ENCODE measurements at places on chromosomes 7 and 10.

DNA sequence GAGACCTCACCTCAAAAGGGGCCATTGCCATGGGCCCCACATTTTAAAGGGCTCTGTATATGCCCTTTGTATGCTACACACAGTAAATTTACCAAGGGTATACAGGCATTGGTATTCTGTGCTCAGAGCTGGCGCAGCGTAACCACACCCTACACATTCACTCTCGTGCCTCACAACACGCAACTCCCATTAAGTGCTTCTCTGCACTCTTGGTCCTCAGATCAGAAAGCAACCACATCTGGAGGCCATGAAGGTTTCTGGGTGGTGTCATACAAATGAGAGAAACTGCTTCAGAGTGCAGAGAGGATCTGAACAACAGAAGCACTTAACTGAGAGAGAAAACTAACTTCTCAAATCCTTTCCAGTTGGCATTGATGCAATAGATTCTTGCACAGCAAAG, 9.4 kb upstream of the CACUL1 start:
- peak; percentile 22 for DNase-seq

- DNase-seq = no peak
Measured at GRCh38 chr10:83801983-83802382, 337.3 kb upstream of the GHITM start.

DNA sequence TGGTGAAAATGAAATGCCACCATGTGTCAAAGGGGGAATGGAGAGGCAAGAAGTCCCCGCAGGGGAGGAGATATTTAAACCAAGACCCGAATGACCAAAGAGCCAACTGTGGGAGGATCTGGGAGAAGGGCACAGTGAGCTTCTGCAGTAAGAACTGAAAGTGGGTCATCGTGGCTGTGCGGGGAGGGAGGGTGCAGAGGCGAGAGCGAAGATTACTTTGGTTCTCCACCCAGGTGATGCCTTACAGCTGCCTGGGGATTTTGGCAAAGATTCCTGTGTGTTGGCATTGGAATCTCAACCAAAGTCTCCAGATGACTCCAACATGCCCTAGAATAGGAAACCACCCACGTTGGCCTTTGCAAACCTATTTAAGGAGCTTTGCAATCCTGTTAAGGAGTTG, 44.2 kb upstream of the ADAM12 start:
- no peak for DNase-seq

- DNase-seq = no peak
Measured at GRCh38 chr7:37683246-37684120, at the start of gene GPR141. Gene GPR141, plus strand, starts transcription at chr7:37683766. Its CDS starts 56,628 bp downstream, at chr7:37740394.

DNA sequence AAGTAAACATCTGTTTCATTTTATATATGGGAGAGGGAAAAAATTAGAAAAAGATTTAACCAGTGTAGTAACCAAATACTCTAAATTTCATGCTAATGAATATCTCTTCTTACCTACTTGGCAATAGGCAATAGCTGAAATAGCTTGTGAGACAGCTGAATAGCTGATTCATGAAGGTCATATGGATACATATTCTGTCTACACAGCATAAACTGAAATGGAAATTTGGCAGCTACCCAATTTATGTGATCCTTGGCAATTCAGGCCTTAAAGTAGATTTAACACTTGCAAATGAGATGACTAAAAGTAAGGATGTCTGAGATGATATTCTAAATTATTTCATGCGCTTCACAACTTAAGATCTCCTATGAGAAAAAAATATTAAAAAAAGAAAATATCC, 261.2 kb upstream of the SEMA3A start:
- DNase-seq = no peak

DNA sequence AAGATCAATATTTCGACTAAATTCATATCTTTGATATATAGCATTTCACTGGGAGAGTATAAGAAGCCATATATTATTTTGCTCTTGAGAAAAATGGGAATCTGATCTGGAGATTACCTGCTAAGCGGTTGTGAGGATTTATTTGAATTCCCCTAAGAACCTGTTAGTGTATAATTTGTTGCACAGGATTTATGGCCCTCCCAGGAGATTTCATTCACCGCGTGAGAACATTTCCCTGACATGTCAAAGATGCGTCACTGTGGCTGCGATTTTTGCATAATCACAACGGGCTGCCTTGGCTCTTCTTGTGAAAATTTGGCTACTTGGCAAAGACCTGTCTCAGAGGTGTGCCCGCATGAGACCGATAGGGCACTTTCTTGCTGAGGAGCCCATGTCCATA, 184.7 kb upstream of the PFKP start:
- peak; percentile 40 for DNase-seq

GRCh38 chr7:22833957-22834356, 11.3 kb upstream of the TOMM7 start:
- no peak for DNase-seq
